ENCODE measurements at places on chromosomes 4 and X.

DNA sequence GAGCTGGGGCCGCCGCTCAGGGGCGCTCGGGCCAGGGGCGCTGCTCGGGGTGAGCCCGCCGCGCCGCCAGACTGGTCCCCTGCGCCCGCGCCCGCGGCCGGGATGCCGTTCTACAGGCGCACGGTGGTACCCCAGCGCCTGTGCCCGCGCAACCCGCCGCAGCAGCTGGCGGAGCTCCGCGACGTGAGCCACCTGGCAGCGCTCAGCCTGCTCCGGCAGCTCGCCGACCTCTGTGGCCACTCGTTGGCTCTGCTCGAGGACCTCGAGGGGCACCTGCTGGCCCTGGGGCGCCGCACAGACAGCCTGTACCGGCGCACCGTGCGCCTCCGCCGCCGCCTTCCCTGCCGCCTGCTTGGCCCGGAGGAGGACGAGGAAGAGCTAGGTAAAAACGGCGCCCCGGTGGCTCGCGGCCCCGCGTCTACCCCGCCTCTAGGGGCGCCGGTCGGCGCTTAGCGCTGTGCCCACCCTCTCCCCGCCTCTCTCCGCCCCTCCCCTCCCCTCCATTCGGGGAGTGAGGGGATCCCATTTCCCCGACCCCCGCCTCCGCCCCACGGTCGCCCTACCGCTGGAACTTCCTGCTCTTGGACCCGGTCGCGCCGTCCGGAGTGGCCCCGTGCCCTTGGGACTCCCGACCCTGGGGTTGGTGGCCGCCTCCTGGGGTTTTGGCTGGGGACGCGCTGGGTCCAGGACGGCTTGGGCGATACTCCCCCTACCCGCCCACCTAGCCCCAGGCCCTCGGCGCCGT, 513 bp downstream of the NHSL2 start:
- DNase-seq: no peak

DNA sequence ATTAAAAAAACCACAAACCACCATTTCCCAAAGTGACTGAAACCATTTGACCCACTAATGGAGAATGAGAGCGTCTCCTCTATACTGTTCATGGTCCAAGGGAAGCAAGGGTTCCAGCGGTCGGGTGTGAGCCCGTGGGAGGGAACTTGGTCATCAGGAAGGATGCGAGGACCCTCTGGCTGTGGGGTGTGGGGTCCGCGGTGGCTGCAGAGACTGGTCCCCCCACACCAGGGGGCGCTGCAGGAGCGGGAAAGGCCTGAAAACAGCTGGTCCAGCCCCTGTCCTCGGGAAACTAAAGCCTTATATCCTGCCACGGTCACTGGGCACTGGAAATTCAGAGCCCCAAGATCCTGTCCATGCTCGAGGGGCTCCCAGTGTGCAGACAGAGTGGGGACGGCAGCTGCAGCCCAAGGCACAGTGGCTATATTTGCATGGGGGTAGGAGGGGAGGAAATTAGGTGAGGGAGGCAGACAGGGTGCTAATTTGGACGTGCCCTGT, 4.3 kb downstream of the BLOC1S4 start:
- DNase-seq: peak; percentile 69

DNA sequence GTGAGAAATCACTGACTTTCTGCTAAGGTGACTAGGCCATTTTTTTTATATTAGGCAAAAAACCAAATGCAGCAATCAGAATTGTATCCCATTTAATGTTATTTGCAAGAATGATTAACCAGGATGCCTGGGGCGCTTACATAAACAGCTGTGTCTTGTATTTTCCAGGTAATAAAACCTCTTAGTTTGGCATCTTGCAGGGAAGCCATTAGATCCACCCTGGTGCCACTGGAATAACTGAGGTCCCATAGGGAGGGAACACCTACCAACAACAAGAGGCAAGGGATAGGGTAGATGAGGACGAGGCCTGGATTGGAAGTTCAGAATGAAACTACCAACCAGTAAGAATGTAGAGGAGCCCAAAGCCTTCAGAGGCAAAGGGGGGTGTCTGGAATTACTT, 288.3 kb downstream of the ARHGAP24 start:
- no peak for DNase-seq

GRCh38 chr4:82423245-82424054, 6.8 kb downstream of the HNRNPDL start:
- DNase-seq: no peak

DNA sequence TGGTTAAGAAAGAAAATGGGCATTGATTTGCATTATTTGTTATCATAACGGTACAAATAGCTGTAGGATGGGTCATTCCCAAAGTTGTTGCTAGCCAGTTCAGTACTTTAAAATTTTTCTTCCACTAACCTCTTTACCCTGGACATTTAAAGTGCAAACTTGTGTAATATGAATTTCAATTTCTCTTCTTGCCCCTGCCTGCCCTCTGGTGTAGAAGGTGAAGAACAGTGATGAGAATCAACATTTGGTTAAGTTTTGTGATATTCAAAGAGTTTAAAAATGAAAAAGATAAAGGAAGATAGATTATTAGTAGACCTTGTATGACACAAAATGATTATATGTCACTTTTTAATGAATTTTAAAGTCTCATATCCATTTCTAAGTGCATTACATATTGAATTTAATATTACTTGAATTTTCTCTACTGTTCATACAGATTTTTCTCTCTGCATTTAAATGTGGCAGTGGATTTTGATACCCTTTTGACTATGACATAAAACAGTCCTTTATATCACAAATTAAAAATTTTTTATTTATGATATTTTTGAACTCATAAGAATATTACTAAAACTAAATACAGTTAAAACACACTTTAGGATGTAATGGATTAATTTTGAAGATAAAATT, 337.7 kb downstream of the BMPR1B start:
- no peak for DNase-seq

DNA sequence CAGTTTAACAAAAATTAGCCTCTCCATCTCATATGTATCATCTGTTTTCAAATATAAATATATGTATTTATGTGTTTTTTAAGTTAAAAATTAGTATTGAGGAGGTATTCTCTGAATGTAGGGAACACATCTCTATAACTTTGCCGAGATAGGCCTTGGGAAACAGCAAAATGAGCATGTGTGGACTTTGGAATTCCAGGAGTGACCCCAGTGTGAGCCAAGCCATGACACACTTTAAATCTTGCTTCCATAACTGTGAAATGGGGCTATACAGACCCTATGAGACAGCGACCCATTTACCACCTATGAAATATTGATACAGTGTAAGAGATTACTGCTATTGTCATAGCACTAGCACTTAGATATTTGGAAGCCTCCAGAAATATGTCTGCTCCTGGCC, 58.8 kb downstream of the FRMPD4 start:
- no peak for DNase-seq

DNA sequence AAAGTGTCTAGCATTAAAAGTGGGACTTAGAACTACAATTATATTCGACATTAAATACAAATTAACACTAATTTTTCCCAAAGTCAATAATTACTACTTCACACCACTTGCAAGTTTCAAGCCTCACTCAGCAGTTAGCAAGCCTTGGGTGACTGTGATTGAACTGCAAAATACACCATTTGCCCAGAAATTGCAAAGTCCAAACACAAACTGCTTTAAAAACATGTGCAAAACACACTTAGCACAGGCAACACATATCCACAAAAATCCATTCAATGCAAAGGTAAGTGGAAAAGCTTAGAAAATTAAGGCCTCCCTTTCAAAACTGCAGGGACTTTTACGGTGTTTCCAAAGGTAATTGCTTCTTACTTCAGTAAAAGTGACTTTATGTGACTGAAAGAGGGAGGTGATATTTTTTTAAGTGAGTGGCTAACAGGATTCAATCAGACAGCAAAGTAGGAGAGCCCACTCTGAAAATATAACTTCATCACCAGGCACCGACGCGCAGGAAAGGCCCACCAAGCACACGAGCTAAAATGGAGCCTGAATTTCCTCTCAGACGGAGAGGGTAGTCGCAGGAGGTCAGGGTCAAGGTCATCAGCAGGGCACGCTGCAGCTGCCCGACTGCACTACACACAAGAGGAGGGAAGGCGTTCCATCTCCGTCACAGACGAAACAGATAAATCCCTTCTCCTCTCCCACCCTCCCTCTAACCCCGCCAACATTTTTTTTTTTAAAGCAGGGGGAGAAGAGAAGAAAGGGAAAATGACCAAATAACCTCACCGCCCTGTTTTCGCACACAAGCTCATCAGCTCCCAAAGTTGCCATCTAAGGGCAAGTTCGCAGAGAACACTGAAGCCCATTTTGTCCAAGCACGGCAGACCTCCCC, 3.1 kb downstream of the ZNF827 start:
- no peak for DNase-seq

- DNase-seq: no peak
Measured at GRCh38 chr4:123298801-123299200, 97.8 kb upstream of the SPRY1 start.

DNA sequence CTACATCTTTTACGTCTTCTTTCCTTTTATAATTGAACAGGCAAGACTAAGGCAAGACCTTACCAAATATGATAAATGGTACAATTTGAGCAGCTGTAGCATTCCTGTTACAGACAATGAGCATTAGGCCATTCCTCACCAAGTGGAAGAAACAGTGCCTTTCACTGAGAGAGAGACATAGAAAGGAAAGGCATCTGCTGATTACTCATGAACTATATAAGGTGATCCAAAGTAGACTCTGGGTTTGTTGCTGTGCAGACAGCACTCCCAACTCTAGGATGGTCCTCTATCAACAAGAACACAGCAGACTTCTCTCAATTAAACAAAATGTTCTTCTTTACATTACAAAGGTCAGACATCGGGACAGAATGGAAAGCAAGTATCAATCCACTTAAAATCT, 91.9 kb downstream of the FAM13A start:
- DNase-seq: no peak

- DNase-seq: no peak
Measured at GRCh38 chr4:114926583-114926982, 186.8 kb downstream of the NDST4 start.

GRCh38 chr4:1922821-1923220, 51.6 kb downstream of the NSD2 start:
- DNase-seq: no peak

DNA sequence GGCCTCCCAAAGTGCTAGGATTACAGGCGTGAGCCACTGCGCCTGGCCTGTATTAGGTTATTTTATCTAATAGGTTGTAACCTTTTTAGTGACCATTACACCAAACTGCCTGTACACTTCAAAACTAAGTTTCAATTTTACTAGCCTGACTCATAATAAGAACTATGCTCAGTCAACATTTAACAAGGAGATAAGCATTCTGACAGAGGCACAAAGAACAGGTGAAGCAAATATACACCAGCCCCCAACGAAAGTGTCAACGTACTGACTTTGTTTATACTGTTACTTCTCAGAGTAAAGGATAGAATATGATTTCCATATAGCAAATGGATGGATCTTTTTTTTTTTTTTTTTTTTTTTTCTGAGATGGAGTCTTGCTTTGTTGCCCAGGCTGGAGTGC, 62.8 kb downstream of the SHISA3 start:
- DNase-seq: no peak

DNA sequence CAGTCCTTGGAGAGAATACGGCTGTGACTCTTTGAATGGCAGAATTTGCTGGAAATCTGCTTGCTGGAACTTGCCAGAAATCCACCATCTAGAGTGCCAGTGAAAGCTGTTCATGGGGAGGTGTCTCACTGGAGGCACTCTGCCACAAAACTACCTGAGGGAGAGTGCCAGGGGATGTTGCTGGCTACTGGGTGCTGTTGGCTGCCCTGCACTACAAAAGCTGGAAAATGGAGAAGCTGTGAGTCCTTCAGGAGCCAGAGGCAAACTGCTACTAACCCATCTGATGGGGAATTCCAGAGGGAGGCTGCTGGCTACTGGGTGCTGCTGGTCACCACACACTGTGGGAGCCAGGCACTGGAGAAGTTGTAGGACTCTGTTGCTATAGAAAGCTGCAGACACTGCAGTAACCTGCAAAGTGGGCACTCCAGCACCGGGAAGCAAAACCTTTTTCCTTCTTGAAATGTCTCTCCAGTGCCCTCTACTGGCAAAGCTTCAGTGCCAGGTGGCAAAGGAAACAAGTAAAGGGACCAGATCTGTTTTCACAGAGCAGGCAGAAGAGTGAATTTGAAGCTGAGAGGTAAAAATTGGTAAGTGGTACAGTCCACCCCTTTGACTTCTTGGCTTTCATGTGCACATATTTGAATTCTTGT, 47.8 kb upstream of the HSD17B10 start:
- peak; percentile 12 for DNase-seq

- no peak for DNase-seq
Measured at GRCh38 chr4:38957261-38957815, 74.9 kb downstream of the TMEM156 start.

GRCh38 chr4:92406488-92406887, 102.7 kb downstream of the GRID2 start:
- no peak for DNase-seq

DNA sequence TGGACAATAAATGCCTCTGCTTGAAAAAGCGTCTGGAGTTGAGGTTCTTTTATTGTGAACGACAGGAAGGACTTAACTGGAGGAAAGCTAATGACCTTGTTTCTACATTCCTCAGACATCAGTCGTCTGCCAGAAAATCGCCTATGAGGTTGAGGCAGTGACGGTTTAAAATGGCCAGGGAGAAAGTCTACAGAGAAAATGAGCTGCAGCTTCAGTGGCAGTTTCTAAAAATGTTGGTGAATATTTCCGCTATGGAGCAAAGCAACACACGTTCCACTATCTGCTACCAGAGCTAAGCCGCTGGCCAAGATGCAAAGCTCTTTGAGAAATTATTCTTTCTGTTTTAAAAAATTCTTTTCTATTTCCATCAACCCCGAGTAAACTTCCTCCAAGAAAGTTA, 116.9 kb upstream of the GALNT7 start:
- no peak for DNase-seq

Data from T follicular helper cell (primary cell).